Left renal cortex interstitium (tissue), 4 donors: ENCODE measurements at places on chromosomes 7 and 10.

GRCh38 chr10:28906011-28906411 lies 228.7 kb downstream of the BAMBI start:
- no peak for DNase-seq

GRCh38 chr10:79322616-79323543 lies 24.4 kb upstream of the PPIF start:
- DNase-seq: no peak

GRCh38 chr7:35697414-35698175 lies 2.7 kb upstream of the HERPUD2 start:
- no peak for DNase-seq

DNA sequence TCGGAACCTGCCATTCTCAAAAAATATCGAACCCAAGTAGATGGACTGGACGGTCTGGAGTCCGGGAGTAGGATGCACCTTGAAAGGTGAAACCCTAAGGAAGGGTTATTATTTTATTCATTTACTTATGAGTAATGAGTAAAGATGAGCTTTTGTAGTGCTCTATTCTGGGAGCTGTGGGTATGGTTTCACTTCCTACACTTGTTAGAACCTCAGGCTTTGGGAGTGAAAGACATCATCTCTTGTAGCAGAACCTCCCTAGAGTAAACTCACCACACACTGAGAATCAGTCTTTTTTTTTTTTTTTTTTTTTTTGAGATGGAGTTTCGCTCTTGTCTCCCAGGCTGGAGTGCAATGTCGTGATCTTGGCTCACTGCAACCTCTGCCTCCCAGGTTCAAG lies 389.4 kb upstream of the AUTS2 start:
- no peak for DNase-seq

GRCh38 chr7:22645418-22646181 lies 81.4 kb upstream of the IL6 start:
- no peak for DNase-seq

- DNase-seq: peak; percentile 44
Observed at GRCh38 chr10:24952707-24953645, 570 bp upstream of the PRTFDC1 start.

- no peak for DNase-seq
Observed at GRCh38 chr10:91536733-91537132, 96.1 kb downstream of the PPP1R3C start.

- no peak for DNase-seq
Observed at GRCh38 chr7:85156661-85157208, 30.1 kb downstream of the SEMA3D start.

- DNase-seq: no peak
Observed at GRCh38 chr10:88979153-88979562, 11.4 kb upstream of the FAS start.

GRCh38 chr10:17257466-17258321 lies 29.7 kb downstream of the VIM start:
- peak; percentile 65 for DNase-seq

DNA sequence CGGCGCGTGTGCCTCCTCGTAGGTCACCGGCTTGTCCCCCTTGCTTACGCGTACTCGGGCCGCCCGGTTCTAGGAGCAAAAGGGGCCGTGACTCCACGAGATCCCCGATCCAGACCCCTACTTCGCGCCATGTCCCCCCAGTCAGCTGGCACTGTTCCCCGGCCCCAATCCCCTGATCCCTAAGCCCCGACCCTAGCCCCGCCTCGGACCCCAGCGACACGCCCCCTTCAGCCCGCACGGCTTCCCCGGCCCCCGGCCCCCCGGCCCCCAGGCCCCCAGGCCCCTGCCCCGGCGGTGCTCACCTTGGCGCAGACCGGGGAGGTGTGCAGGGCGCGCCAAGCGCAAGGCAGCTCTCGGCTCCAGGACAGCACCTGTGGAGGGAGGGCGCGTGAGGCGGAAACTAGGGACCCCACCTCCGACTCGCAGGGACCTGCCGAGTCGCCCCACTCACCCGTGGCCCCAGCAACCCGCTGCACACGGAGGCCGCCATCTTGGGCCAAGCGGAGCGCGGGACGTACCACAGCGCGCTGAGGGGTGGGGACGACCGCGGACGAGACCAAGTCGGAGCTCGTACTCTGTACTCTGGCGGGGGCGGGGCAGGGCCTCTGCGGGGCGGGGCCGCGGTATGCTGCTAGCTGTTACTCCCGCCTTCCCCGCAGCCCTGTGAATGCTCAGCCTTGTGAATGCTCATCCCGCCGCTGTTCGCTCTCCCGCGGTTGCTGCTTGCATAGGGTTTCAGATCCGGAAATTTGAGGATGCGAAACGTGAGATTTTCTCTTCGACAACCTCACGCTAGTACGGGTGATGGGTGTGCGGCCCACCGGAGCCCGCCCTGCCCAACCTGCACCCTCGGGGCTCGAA lies at the start of gene MRPS24:
Gene MRPS24 (minus strand): TSS at position 512 of the 861 bp plus-strand sequence. CDS start 22 bp downstream, at position 490.
- DNase-seq: peak; percentile 77

GRCh38 chr10:76302961-76303630 lies 871.7 kb downstream of the LRMDA start:
- peak; percentile 90 for DNase-seq

DNA sequence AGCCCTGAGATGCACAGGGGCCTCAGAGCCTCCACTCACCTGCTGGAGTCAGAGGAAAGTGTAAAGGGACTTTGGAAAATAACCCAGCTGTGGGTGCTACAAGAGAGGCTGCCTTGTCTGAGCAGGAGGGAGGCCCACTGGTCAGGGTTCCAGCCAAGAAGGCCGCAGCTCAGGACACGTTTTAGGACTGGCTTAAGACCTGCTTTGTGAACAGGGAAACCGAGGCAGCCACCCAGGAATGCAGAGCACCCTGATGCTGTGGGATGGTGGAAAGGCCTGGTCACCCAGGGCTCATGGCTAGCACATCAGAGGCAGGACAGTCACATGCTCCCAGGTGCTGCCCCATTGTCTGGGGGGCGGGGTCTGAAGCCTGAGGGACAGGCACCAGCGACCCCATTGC lies 38.9 kb upstream of the CHST15 start:
- no peak for DNase-seq

DNA sequence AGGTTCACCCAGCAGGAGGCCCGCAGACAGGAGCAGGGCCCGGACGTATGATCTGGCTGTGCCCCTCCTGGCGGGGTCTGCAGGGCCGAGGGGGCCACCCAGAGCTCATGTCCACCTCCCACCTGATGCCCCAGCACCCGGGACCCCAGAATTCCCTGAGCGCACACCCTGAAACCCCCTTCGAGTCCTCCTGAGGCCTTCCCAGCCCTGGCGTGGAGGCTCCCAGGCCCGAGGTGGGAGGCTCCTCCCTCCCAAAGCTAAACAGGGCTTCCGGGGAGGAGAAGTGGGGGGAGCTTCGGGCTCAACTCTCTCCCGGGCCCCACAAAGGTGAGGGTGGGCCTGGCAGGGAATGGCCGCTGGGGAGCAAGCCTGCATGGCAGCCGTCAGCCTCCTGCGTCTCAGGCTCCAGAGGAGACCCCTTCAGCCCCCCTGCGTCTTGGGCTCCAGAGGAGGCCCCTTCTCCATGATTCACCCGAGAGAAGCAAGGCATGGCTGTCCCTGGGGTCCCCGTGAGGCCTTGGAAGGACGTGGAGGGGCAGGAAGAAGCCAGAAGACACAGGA lies 30.2 kb downstream of the MICALL2 start:
- no peak for DNase-seq

DNA sequence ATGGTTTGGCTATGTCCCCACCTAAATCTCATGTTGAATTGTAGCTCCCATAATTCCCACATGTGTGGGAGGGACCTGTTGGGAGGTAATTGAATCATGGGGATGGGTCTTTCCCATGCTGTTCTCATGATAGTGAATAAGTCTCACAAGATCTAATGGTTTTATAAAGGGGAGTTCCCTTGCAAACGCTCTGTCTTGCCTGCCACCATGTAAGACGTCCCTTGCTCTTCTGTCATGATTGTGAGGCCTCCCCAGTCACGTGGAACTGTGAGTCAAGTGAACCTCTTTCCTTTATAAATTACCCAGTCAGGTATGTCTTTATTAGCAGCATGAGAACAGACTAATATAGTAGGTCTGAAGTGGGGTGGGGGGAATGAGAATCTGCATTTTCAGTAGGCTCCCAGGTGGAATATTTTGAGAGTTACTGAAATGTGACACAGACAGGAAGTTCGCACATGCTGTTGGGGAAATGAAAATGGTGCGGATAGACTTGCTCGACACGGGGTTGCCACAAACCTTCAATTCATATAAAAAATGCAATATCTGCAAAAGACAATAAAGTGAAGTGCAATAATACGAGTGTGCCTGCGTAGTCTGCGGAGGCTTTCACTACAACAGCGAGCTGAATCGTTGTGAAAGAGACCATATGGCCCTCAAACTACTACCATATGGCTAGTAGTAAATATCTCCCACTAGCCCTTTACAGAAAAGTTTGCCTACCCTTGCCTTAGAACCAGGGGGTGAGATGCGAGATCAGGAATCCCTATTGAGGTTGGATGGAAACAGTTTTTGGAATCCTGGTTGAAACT lies 166.1 kb downstream of the GRK5 start:
- DNase-seq: no peak

- no peak for DNase-seq
Observed at GRCh38 chr10:1324903-1325302, 268.7 kb downstream of the WDR37 start.

DNA sequence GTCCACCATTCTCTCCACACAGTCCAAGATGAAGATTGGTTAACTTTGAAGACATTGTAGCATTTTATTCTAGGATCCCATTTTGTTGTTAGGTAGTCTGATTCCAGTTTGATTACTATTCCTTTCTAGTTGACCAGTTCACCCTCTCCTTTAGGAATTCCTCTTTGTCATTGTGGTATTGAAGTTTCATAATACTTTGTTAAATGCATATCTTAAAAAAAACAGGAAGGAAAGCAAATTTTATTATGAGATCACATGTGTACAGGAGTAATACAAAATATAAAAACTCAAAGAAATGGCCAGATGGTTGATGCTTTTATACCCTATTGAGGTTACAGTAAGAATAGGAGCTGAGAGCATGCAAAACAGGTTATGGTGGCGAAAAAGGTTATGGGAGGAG lies 15.5 kb upstream of the SEMA3C start:
- no peak for DNase-seq

DNA sequence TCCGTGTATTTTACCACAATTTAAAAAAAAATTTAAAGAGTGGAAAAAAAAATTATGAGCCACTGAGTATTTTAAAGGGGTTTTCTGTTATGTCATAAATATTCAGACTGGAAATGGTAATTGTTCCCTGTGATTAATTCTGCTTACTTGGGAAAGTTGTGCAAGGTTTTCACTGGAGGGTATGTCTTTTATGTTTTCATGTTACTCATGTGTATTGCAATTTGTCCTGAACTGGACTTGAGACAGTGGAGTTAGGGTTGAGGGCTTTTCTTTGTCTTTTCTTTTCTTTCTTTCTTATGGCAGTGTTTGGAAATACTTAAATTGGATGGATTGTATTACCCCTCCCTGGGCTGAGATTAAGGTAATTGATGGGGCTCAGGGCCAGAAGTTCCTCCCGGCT lies 257.7 kb downstream of the BAMBI start:
- DNase-seq: no peak

GRCh38 chr10:25641595-25641994 lies 292.4 kb upstream of the MYO3A start:
- DNase-seq: no peak

DNA sequence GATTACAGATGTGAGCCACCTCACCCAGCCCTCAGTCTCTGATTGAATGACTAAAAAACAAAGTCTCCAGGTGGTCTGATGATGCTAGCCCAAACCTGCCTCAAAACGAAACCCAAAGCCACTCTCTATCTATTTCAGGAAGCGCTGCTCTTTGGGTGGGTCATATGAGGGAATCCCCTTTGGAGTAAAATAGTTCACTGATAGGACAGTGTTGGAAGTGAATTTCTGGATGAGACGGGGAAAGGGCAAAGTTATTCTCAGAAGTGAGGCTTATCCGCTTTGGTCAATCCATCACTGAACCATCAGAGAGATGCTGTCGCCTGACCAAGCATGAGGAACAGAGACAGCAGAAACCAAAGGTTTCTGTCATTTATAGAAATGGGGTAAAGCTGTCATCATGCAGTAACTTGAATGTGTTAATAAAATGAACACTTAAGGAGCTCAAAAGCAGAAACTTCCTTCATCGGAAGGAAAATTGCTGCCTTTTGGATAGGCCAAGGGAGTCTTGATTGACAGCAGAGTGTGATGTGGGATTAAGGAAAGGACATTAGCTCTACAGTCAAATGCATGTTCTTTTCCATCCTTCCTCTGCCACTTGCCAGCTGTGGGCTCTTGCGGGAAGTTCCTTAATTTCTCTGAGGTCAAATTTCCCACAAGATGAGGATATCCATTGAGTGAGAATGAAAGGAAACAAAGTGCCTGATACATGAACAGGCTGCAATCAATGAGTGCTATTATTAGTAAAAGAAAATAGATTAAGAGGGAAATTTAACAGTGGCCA lies 64.9 kb upstream of the C1QL3 start:
- DNase-seq: no peak

DNA sequence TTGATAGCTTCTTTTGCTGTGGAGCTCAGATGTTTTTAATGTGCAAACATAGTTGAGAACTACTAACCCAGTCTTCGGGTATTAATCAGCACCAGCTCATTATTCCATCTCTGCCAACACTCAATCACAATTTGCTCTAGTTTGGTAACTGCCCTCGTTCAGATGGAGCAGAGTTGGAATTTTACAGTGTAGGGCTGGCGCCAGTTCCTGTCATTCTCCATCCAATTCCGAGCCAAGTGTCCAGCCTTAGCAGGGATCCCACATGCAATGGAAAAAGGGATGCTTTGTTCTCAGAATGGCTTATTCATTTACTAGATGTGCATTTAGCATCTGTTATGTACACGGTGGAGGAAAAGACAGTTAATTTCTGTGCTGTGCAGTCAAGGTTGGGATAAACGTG lies 504.5 kb upstream of the GALNT17 start:
- DNase-seq: no peak

DNA sequence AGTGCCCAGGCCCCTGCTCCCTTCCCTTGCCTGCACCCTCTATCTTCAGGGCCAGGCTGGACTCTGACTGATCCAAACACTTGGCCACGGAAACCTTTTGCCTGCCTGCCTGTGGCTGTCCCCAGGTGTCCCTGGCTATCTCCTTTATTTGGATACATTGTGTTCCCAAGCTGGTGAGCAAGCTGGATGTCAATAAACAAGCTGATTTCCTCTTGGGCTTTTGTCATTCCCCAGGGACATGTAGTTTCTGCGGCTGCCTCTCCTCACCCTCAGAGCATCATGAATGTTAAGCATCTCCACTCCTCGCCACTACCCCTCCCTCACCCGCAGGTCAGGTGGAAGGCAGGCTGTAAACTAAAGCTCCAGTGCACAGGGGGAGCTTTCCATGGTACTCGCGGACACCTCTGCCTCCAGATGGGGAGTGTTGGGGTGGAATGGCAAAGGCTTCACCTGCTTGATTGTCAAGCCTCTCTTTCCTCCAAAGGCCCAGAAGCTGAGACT lies 6.9 kb downstream of the GHRHR start:
- no peak for DNase-seq

DNA sequence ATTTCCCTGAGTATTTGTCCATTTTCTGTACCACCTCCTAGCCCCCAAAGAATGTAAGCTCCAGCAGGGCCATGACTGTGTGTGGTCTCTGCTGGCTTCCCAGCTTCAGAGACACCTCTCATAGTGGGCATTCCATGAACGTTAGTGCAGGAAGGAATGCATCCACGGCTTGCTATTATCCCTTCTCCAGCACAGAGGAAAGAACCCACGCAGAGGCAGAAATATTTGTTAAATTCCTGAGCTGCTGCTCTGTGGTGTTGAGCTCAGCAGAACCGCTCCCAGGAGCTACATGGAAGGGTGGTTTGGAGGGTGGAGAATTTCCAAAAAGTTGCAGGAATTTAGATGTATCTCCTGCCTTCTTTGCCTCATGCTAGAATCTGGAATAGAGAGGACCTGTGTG lies 275.2 kb downstream of the POU6F2 start:
- no peak for DNase-seq

GRCh38 chr7:30240106-30240800 lies 44.1 kb upstream of the ZNRF2 start:
- no peak for DNase-seq

- DNase-seq: no peak
Observed at GRCh38 chr7:50330696-50331095, 26.2 kb downstream of the IKZF1 start.
